Left kidney (tissue), 8 donors: ENCODE measurements at places on chromosomes 12 and 14. TPM values are rescaled to one million over a fixed set of nuclear protein-coding genes. Genes with fewer than 3 reads are reported as not detected.

GRCh38 chr12:100234591-100235304 lies 32.1 kb downstream of the DEPDC4 start:
- DNase-seq, result peak; percentile 59

DNA sequence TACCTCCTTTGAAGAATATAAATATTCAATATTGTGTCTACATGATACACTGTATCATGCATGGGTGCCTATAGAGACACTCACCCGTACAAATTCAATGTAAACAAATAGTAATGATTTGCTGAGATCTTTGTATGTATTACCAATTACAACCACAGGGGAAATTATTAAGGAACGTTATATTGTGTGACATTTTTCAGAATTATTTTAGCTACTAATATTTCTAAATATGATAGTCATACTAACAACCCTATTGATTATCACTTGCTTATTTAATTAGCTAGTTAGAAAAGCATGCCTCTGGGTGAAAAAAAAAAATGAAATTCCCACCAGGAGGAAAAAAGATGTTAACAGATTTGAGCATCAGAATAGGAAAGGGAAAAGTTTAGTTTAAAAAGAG lies 2.1 kb downstream of the SOX5 start:
- no peak for DNase-seq

- no peak for DNase-seq
Measured at GRCh38 chr12:93813972-93814821, 137.0 kb downstream of the CRADD start.

GRCh38 chr14:89750281-89750755 lies 204.2 kb downstream of the EFCAB11 start:
- DNase-seq, result no peak

- DNase-seq, result peak; percentile 77
Measured at GRCh38 chr12:108129017-108129812, at the start of gene WSCD2. TSS of gene WSCD2 (plus strand) at chr12:108129288. CDS start at chr12:108195833, 66,545 bp downstream.

GRCh38 chr14:73238424-73238852 lies 1.1 kb downstream of the PAPLN start:
- no peak for DNase-seq

Gene AVPR1A
- polyA plus RNA-seq, result 5.5 TPM

Gene OSBPL8
- polyA plus RNA-seq, result 79.9 TPM

DNA sequence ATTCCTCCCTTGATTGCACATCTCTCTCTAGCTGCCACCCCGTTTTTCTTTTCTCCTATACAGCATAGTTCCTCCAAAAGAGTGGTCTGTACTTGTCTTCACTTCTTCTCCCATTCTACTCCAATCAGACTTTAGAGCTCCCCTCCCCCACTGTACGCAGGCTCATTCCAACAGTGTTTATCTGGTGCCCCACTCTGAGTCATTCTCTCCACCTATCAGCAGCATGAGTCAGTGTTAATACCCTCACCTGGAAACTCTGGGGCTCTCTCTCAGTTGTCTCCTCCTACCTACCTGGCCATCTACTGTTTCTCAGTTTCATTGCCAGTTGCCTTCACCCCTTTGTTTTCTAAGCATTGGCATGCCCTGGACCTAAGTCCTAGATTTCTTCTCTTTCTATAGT lies 175.1 kb upstream of the ARHGAP5 start:
- no peak for DNase-seq

DNA sequence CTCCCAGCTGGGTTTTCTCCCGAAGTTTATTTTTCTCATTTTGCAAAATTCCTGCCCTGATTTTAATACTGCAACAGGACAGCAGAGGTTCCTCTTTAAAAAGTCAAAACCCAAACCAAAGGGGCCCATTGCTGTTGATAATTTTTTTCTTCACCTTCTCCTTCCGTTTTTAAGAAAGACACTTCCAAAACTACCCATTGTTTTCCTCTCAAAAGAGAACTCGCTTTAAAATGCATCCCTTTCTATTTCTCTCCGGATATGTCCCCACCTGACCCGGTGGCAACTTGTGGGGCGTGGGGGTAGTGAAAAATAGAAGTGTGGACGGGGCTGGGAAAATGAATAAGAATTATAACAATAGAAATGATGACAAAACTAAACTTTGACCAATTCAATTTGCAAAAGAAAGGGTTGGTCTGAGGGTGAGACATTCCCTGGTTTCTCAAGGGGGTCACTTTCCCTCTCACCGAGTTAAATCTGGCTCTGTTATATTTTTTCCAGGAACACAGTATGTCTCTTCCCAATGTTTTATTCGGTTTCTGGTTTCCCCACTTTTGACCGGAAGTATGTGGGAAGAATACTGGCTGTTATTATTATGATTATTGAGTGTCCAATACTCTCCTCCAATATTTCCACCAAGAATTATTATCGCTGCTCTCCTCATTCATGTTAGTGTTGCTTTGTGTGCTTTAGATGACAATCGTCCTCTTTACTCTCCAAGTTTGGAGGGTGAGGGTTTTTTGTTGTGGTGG lies 4.1 kb upstream of the TBX5 start:
- DNase-seq, result no peak

Gene SLC22A17
- 62.4 TPM for polyA plus RNA-seq

Gene SLC10A1
- polyA plus RNA-seq, result 0.22 TPM

Gene CNTN1
- 35.7 TPM for polyA plus RNA-seq

- DNase-seq, result no peak
Measured at GRCh38 chr12:29711381-29711780, 72.4 kb downstream of the TMTC1 start.

GRCh38 chr12:9721394-9722092 lies 11.4 kb downstream of the CLECL1 start:
- no peak for DNase-seq

Gene KRT83
- polyA plus RNA-seq, result not detected

Gene OTOGL
- polyA plus RNA-seq, result 0.95 TPM

- DNase-seq, result peak; percentile 34
Measured at GRCh38 chr12:79886917-79887519, 47.9 kb downstream of the PPP1R12A start.

DNA sequence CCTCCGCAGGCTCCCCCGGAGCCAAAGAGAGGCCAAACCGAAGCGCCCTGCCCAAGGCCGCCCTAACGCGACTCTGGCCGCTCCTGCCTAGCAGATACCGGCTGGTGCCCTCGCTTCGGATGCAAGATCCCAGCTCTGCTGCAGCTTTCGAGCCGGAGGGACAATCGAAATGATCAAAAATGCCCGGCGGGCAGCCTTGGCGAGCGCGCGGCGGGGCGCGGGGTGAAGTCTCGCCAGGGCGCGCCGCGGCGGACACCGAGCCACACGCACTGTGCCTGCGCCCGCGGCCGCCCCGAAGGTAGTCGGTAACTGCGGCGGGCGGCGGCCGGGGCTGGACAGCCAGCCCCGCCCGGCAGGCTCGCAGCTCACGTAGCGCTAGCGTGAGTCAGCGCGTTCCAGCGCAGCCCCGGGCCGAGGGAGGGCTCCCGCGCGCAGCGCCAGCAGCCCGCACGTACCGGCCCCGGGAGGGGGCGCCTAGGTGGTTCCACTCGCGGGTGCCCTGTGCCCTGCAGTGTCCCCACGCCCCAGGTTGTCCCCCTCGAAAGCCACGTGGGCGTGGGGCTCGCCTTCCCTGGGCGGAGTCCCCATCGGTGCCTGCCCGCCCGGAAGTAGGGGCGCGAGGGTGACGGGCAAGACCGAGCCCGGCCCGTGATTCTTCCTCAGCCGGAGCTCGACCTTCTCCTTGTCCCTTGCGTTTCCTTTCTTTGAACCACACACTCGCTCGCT lies 109.2 kb upstream of the EGLN3 start:
- DNase-seq, result peak; percentile 57

Gene LRRK2
- 26.7 TPM for polyA plus RNA-seq

GRCh38 chr12:12822886-12823285 lies 9.7 kb downstream of the DDX47 start:
- DNase-seq, result no peak

Gene MSI1
- 26.5 TPM for polyA plus RNA-seq

Gene ETFBKMT
- polyA plus RNA-seq, result 5.4 TPM

- no peak for DNase-seq
Measured at GRCh38 chr14:68627868-68628604, 164.8 kb downstream of the ZFP36L1 start.

DNA sequence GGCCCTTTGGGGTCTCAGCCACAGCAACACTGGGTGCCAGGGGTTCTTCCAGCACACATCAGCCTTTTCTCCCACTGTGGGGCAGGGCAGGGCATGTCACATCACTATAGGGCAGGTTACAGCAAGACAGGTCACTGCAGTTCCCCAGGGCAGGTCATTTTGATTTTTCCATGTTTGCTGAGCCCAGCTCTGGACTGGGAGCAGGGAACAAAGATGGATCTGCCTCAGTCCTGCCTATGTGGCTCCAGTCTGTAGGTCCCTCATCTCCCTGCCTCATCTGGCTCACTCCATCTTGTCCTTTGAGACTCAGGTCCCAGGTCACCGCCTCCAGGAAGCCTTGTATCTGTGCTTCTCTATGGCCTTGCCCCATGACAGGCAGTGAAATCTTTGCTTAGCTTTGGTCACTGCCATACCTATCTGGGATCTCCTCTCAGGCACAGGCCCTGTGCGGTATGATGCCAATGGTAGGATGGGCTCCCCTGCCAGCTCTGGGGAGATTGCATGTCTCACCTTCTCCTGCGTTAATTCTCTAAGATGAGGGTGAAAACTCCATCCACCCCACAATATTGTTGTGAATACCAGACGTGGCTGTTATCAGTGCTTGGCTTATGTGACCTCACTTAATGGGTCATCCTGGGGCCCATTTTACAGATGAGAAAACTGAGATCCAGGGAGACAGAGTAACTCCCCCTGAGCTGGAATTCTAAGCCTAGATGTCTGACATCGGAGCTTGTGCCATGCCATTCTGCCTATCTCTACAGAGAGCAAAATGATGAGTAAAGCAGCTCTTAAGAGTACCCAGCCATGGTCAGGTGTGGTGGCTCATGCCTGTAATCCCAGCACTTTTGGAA lies 1.5 kb downstream of the SERPINA6 start:
- no peak for DNase-seq

- no peak for DNase-seq
Measured at GRCh38 chr14:65054471-65055085, 47.7 kb downstream of the MAX start.

- DNase-seq, result no peak
Measured at GRCh38 chr14:32009976-32010581, 67.0 kb upstream of the ARHGAP5 start.

Gene ANKS1B
- polyA plus RNA-seq, result 4.8 TPM

- no peak for DNase-seq
Measured at GRCh38 chr14:51783765-51784164, 76.6 kb upstream of the GNG2 start.

Gene TMPRSS12
- 0.13 TPM for polyA plus RNA-seq

Gene ASCL1
- 0.08 TPM for polyA plus RNA-seq
